ENCODE measurements at places on chromosomes 4 and X.

GRCh38 chr4:119025420-119025819 is 110.2 kb upstream of the MYOZ2 start:
- no peak for DNase-seq

- DNase-seq = no peak
Observed at GRCh38 chr4:77434299-77435092, 171.1 kb upstream of the CXCL13 start.

GRCh38 chr4:4427886-4428285 is 41.0 kb downstream of the NSG1 start:
- no peak for DNase-seq

DNA sequence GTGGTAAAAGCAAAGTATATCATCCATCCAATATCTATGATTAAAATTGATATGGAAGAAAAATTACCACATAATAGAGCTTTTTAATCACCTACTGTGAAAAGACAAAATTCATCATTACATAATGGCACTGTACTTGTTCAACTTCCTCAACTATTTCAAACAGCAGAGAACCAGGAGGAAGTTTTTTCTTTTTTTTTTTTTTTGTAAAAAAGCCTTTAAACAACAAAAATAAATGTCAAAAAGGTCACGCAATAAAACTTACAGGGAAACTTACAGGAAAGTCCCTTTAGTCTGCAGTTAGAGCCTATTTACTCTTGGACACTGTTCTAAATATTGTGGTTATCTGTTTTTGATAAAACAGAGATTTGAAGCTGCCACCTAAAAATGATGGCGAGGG is 4.8 kb downstream of the PDGFC start:
- no peak for DNase-seq

DNA sequence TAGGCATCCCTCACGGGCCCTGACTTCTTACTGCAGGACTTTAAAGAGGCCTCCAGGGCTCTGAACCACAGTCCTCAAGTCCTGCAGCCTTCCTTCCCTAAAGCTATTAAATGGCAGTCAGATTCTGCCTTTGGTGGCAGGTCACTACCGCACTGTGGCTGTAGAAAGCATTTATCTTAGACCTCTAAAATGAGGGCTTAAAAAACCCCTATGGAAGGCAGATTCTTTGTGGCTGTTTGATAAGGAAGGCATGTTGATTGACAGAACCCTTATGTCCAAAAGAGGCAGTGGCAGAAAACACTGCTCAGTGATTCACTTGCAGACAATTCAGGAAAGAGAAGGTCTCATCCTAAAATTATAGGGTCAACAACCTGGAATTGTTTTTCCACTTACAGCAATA is 79.2 kb downstream of the FBXL5 start:
- DNase-seq = no peak

- DNase-seq = no peak
Observed at GRCh38 chr4:101307899-101308298, 39.4 kb downstream of the PPP3CA start.

GRCh38 chr4:4968161-4968725 is 51.0 kb downstream of the CYTL1 start:
- DNase-seq = no peak

DNA sequence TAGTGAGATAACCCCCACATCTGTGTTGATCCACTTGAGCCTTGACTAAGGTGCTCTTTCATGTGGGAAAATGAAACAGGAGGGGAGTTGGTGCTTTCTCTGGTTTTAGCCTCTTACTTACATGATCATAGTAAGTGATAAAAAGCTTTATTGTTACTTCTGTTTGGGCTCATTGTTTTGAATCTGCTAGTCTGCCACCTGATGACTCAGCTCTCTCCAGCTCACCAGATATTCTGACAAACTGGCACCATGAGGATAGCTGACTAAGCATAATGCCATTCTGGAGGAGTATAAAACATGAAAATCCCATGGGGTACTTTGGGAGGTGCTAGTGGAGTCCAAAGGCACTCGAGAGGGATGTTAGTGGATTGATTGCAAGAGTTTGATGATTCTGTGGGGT is 824.0 kb downstream of the RAPGEF2 start:
- DNase-seq = no peak

DNA sequence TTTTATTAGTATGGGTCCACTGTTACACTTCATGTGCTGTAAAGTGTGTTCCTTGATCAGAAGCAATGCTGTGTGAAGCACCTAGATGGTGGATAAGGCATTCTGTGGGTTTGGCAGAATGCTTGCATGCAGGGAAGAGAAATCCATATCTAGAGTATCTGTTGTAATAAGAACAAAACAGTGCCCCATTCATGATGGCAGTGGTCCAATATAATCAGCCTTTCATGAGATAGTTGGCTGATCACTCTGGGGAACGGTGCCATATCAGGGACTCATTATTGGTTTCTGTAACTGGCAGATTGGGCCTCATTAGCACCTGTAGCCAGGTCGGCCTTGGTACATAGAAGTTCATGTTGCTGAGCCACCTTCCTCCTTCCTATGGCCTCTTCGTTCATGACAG is 28.7 kb downstream of the STIM2 start:
- no peak for DNase-seq

DNA sequence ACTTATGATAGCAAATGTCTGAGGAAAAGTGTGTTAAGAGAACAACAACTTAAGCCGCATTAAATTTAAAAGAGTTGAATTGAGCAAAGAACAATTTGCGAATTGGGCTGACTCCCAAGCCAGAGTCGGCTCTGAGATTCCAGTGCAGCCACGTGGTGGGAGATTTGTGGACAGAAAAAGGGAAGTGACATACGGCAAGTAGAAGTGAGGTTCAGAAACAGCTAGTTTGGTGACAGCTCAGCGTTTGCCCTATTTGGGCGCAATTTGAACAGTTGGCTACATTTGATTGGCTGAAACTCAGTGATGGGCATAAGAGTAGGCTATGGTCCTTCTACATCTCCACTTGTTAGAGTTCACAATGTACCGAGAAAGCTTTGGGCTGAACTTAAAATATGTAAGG is 124.0 kb downstream of the PRKX start:
- DNase-seq = no peak

DNA sequence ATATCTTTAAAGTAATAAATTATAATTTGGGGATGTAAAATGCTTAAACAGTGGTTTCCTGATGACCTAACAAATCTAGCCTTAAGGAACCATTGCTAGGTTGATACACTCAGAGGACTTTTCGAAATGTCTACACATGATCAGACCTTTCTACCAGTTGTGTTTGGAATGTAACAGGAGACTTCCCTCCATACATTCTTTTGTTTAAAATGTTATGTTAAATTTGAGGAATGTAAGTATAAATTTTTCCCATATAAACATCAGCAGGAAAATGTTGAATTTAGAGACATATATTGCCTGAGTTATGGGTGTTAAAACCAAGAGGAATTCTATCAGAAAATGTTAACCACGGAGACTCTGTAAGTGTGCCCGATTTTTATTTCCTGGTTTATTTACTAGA is 190.6 kb upstream of the SPRY1 start:
- DNase-seq = no peak

GRCh38 chr4:10866666-10867065 is 182.1 kb upstream of the CLNK start:
- no peak for DNase-seq

DNA sequence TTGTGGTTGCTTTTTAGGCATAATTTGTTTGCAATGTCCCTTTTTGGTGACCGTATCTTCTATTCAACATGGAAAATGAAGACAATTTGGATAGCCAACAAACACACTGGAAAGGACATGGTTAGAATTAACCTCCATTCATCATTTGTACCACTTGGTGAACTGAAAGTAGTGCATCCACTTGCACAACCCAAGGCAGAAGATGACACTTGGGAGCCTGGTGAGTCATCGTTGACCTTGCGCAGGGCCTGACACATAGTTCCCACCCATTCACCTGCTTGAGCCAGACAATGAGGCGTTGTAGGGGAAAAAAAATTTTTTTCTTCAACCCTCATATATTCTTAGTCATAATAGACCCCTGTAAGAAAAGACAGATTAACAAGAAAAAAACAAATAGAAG is 32.4 kb downstream of the EGF start:
- no peak for DNase-seq

- no peak for DNase-seq
Observed at GRCh38 chrX:150370589-150371312, 7.6 kb downstream of the MAMLD1 start.

DNA sequence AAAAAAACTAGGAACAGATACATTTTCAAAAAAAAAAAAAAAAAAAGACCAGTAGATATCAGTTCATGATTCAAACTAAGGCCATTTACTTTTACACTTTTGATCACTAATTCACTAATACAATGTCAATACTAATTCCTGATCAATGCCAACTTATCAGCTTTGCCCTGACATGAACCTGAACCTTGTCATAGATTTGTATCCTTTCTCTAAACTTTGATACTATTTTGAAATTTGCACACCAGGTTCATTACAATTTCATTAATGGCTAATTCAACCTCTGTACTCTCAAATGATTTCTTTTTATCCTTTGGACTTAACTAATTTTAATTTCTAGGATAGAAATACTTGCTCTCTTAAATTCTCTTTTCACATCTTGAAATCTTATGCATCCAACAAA is 37.7 kb downstream of the UGT2B7 start:
- DNase-seq = no peak

GRCh38 chr4:26412381-26413372 is 77.6 kb downstream of the CCKAR start:
- DNase-seq = no peak

DNA sequence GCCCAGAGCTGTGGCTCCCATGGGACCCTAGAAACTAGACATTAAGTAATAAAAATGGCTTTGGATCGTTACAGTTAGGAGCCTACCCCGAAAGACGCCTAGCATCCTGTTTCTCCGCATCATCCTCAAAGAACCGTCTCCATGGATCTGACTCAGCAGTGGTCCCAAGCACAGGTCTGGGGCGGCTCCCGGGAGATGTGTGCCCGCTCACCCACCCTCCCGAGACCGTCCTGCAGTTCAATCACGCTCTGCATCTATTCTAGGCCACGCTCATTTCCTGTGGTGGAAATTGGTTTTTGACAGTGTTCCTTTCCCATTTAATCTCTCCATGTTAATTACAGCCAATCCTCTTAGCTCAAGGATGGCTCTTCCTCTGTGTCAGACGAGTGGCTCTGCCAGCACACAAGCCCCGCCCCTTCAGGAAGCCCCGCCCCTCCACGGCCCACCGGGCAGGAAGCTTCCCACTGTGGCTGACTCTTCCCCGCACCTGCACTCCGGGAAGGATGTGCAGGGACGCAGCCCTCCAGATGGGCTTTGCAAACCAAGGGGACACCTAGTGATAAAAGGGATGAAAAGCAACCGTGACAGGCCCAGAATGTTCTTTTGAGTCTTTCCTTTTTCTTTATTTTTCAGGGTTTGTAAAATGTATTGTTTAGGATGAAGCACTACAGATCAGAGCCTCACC is 34.5 kb upstream of the HELT start:
- DNase-seq = no peak

- DNase-seq = no peak
Observed at GRCh38 chrX:153625271-153626024, 21.6 kb upstream of the DUSP9 start.

DNA sequence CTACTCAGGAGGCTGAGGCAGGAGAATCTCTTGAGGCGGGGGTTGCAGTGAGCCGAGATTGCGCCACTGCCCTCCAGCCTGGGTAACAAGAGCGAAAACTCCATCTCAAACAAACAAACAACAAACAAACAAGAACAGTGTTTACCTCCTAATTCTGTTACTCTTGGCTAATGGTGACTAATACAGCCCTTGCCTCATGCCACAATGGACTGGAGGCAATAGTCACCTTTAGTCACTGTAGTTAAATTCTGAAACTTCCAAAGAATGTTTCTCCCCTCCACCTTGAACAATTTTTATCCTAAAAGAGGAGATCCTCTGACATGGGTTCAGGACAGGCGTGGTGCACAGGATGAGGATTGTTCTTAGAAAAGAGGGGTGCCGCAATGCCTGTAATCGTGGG is 241.2 kb upstream of the CTSO start:
- DNase-seq = no peak

DNA sequence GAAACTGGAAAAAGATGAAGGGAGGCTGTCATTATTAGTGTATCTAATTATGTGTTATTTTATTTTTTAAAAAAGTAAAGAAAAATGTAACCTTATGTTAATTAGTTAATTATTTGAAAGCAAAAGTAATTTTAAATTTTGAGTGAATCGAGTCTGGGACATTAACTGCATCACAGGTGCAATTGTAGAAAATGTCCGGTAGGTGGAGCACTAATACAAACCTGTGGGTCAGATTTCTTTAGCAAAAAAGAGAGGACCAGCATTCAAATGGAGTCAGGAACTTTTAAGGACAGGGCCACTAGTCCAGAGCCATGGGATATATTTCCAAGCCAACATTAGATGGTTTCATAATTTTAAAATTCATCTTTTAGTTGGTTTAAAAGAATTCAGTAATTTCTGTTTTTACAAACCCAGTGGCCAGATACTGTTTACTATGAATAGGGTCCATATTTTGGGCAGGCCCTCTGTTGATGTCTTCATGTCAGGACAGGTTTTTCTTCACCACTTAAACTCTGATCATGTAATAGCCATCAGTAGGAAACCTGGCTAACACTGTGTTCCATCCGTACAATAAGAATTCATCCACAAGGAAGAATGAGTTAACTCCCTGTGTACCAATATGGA is 27.2 kb downstream of the BST1 start:
- DNase-seq = peak; percentile 21

DNA sequence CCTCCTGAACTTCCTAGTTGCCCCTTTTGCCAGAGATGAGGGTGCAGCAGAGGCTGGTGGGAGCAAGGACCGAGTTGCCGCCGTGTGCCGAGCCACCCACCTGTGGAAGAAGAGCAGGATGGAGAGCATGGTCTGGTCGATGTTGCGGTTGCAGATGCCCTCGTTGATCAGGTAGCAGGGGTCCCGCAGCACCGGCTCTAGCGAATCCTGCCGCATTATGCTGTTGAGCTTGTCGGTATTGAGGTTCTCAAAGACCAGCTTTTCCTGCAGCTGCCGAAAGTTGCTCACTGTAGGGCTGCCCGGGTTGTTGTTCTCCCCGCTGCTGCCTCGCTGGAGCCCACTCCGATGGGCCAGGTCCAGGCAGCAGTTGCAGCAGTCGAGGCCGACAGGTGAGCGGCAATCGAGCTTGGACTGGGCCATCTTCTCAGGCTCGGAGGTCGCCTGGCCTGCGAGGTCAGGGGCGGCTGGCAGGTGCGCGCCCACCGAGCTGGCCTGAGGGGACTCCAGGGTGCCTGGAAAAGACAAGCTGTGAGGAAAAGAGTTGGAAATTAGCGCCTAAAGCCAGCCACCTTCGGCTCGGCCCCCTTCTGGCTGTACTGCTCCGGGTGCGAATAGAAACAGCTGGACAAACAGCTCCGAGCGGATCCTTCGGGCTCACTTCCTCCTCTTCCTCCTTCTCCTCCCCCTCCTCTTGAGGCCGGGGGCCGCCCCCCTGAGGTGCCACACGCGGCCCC is 420 bp downstream of the TSC22D3 start:
- no peak for DNase-seq

GRCh38 chr4:5754529-5754881 is 43.5 kb downstream of the EVC start:
- DNase-seq = no peak

DNA sequence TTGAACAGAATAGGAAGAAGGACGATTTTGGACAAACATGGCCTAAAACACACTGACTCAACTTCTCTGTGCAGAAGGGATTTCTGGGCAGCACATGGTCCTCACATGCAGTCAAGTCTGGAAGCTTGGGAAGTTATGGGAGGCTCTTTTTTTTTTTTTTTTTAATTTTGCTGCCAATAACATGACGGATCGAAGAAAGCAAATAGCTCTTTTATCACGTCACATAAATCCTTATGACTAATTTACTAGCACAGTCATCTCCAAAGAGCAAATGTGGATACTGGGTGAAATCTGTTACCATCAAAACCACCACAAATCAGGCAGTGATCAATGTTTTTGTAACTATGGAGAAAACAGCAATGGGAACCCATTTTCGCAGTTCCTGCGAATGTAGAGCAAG is 193.3 kb upstream of the FAM9B start:
- no peak for DNase-seq

GRCh38 chr4:83556006-83556707 is 20.2 kb downstream of the GPAT3 start:
- no peak for DNase-seq
